Large intestine (tissue), 12 donors: ENCODE measurements at places on chromosomes 5 and 9. TPM values are rescaled to one million over a fixed set of nuclear protein-coding genes. Genes with fewer than 3 reads are reported as not detected.

GRCh38 chr5:55102348-55102747, at the start of gene GZMA:
Gene GZMA (plus strand): TSS chr5:55102646. CDS start chr5:55102683, 37 bp downstream.
- H3K27ac ChIP-seq = no peak within 1 kb of the TSS
- H3K27me3 ChIP-seq = no peaks in the 10 kb centered on the region
- H3K4me1 ChIP-seq = no peaks in the 10 kb centered on the region
- no peak within 1 kb of the TSS for H3K4me3 ChIP-seq
- DNase-seq = no peak
- no peaks in the 10 kb centered on the region for H3K36me3 ChIP-seq

The TAS2R1 gene
- not detected for polyA plus RNA-seq

DNA sequence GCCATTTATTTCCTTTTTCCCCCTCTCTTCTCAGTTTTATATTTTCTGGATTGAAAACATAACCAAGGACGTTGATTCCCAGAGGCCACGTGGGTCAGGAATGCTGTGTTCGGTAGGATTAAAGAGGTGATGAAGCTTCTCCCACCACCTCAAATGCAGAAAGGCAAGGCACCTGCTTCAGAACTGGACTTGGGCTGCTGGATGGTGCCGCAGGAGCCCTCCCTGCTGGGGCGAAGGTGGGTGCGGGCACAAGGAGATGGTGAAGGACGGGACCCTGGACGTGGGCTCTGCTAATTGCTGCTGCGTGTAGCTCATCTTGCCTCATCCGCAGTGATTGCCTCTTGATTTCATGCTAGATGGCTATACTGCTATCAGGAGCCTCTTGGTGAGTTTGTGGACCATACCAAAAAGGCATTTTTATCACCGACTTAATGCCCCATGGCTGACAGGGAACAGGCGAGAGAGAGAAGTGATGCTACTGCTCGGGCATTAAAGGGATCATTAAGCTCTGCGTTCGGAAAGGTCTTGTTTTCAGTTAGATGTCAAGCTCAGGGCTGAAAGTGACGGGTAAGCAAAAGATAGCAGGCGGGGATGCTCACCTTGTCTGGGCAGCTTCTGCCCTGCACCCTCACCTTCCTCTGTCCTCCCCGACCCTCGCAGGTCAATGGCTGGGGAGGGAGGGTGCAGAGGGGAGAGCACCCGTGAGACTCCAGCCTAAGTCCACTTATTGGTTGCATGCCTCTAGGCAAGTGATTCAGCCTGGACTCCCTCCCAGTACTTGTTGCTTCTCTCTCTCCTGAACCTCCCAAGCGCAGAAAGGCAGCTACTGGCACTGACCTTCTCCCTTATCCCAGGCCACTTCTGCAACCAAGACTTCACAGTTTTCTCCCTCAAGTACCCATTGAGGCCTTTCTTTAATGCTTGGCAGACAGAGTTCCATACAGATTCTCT, 71.6 kb upstream of the FSTL4 start:
- no peaks in the 10 kb centered on the region for H3K4me1 ChIP-seq
- H3K27ac ChIP-seq = no peak overlapping the region
- no peak for DNase-seq
- no peaks in the 10 kb centered on the region for H3K36me3 ChIP-seq
- no peak overlapping the region for H3K4me3 ChIP-seq

DNA sequence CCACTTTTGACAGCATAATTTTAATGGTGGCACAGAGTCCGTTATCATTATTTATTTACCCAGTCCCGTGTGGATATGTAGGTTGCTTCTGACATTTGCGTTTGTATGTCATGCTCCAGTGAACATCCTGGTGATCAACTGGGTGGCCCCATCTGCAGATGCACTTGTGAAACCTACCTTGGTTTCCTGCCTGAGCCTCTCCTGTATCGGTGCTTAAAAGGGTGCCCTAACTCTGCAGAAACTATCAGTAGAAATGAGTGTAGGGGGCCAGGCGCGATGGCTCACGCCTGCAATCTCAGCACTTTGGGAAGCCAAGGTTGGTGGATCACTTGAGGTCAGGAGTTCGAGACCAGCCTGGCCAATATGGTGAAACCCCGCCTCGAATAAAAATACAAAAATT, 92.1 kb upstream of the IER5L start:
- no peak overlapping the region for H3K4me3 ChIP-seq
- no peaks in the 10 kb centered on the region for H3K4me1 ChIP-seq
- no peaks in the 10 kb centered on the region for H3K27me3 ChIP-seq
- no peak for DNase-seq
- H3K36me3 ChIP-seq = no peaks in the 10 kb centered on the region

DNA sequence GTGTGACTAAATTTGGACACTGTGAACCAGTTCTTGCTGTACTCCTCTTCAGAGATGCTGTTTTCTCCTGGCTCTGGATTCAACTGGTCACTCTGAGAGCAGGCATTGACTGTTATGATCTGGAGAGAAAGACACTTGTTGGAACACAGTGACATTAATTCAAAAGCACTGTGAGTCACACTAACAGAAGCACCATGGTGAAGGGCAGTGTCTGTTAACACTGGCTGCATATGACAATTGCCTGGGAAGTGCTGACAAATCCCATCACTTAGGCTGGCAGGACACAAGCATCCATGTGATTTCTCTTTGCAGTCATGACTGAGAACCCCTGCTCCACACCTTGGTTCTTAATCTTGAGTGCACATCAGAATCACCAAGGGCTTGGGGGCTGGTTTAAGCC, 132.4 kb downstream of the TRPM6 start:
- no peak overlapping the region for H3K27ac ChIP-seq
- no peak overlapping the region for H3K4me3 ChIP-seq
- H3K27me3 ChIP-seq = no peaks in the 10 kb centered on the region
- peaks cover 6% of the 10 kb centered on the region for H3K36me3 ChIP-seq

- no peaks in the 10 kb centered on the region for H3K4me1 ChIP-seq
- DNase-seq = no peak
- no peaks in the 10 kb centered on the region for H3K27me3 ChIP-seq
- peaks cover 3% of the 10 kb centered on the region for H3K36me3 ChIP-seq
- no peak overlapping the region for H3K27ac ChIP-seq
- no peak overlapping the region for H3K4me3 ChIP-seq
Observed at GRCh38 chr5:153987301-153987700, 51.4 kb downstream of the FAM114A2 start.
